RPMI7951 (cell line): ENCODE measurements at places on chromosomes 11 and 22. TPM values are rescaled to one million over a fixed set of nuclear protein-coding genes. Genes with fewer than 3 reads are reported as not detected.

DNA sequence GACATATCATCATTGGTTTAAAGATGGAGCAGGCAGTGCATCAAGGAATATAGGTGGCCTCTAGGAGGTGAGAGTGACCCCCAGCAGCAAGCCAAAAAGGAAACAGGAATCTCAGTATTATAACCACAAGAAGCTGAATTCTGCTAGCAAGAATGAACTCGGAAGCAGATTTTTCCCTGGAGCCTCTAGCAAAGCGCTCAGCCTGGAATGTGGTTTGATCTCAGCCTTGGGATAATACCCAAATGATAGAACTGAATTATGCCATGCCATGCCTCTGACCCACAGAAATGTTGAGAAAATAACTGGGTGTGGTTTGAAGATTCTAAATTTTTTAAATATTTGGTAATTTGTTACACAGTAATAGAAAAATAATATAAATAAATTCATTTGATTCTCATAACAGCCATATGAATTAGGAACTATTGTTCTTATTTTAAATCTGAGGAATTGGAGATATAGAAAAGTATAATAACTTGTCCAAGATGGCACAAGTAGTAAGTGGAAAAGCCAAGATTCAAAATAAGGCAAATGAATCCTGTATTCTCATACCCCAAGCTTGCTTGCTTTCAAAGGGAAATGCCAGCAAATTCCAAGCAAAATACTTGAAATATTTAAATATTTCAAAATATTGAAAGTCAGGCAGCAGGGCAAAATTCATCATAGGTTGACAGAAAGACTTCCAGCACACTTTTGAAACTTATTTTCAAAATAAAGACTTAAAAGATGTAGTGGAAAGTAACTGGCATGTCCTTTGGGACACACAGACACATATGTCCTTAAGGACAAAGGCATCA, 567.4 kb downstream of the KCNA4 start:
- no peak for DNase-seq

- peak; percentile 68 for DNase-seq
These were observed 2.3 kb downstream of the ADORA2A start for GRCh38 chr22:24429411-24430365.

- DNase-seq = no peak
These were observed 31.0 kb downstream of the SLC22A6 start for GRCh38 chr11:62953811-62954210.

DNA sequence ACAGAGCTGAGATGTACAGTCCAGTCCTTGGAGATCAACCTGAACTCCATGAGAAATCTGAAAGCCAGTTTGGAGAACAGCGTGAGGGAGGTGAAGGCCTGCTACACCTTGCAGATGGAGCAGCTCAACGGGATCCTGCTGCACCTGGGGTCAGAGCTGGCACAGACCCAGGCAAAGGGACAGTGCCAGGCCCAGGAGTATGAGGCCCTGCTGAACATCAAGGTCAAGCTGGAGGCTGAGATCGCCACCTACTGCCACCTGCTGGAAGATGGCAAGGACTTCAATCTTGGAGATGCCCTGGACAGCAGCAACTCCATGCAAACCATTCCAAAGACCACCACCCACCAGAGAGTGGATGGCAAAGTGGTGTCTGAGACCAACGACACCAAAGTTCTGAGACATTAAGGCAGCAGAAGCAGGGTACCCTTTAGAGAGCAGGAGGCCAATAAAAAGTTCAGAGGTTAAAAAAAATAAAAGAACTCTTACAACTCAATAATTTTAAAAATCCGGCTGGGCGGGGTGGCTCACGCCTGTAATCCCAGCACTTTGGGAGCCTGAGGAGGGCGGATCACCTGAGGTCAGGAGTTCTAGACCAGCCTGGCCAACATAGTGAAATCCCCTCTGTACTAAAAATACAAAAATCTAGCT, 69.9 kb upstream of the RTL6 start:
- peak; percentile 41 for DNase-seq

- DNase-seq = peak; percentile 56
These were observed 2.9 kb upstream of the LRRC10B start for GRCh38 chr11:61505640-61506155.

Gene DAGLA
- total RNA-seq = 0.78 and 0.96 TPM in 2 replicates

GRCh38 chr11:64767344-64768299, 7.8 kb upstream of the PYGM start:
- DNase-seq = peak; percentile 52

Gene TP53I11
- total RNA-seq = 10.2 and 11.1 TPM in 2 replicates

DNA sequence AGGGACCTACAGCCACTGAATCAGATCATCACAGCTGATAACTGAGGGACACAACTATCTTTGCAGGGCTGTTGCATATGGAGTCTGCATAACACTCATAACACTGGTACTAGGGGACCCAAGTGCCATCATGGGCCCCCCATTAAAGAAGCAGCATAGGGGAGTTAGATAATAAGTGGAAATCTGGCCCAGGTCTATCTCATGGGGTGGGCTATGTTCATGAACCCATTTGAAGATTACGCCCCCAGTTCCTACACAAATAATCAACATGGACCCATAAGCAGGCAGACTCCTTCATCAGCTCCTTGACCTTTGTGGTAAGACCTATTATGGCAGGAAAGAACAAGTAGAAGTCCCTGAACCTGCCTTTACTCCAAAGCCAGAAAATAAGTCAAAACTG, 48.8 kb downstream of the ASCL2 start:
- no peak for DNase-seq

DNA sequence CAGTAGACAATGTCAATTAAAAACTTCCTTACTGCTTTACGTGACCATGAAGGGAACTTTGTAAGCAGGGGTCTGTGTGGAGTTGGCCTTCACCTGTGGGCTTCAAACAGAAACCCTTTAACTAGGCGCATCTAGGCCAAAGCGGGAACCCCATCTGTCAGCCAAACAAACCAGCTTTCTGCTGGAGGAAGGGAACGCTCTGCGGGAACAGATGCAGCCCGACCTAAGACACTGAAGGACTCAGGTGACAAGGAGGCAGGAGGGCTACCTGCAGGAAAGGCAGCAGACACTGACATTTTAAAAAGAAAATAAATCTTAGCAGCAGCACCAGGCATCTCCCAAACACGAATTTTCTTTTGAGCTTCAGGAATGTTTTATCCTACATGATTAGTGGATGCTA, 78.4 kb downstream of the CADM1 start:
- no peak for DNase-seq

DNA sequence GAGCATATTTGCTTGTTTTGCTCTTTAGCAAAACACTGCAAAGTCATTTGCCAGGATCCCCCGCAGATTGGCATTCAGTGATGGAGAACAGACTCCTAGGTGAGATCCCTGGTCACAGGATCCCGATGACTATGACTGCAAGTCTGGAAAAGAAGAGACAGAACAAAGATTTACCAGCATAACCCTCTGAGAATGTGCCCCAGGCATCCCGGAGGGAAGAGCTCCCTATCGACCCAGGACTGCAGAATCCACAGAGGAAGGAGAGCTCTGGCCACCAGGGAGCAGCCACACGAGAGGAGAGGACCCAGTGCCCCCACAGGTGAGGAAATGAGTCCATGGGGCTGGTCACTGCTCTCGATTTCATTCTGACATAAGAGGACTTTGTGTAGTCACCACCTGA, 105.2 kb downstream of the ZNF280B start:
- no peak for DNase-seq

DNA sequence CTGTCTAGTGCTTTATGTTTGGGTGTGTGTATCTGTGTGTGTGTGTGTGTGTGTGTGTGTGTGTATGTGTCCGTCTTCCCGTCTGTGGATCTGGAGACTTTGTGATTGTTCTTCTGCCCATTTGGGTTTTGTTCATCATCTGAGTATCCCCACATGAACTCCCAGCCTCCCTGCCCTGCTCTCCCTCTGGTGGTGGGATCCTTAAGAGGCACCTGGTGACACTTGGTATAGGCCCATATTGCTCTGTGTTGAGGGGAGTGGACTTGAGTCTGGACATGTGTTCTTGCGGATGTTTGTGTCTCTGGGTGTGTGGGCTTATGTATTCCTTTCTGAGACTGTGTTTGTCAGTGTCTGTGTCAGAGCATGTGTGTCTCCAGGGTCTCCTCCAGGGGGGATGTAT, 15.3 kb downstream of the RCOR2 start:
- no peak for DNase-seq

DNA sequence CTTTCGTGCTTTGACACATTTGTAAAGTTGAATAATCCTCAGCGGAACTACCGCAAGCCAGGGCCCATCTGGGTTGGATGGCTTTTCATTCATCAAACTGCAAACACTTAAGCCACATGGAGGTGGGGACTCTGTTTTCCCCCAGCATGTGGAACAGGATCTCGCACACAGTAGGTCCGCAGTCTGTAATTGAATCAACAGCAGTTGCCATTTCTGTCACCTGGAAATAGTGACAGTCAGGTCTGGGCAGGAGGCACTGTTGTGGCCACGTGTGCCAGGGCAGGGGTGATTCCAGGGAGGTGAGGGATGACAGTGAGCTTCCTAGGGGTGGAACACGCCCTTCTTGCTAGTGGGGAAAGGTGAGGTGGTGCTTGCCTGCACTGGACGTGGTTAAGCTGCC, 50.7 kb upstream of the ANO1 start:
- DNase-seq = no peak

DNA sequence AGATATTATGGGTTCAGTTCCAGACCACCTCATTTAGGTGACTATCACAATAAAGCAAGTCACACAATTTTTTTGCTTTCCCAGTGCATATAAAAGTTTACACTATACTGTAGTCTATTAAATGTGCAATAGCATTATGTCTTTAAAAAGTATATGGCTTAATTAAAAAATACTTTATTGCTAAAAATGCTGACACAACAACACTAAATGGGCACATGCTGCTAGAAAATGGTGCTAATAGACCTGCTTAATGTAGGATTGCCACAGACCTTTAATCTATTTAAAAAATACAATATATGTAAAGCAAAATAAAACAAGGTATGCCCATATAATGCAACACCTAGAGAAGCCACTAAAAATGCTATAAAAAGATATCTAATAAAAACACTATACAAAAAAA, 27.1 kb upstream of the OR5AK2 start:
- no peak for DNase-seq

- DNase-seq = peak; percentile 79
These were observed 81.6 kb downstream of the CCDC81 start for GRCh38 chr11:86456075-86456939.

- DNase-seq = no peak
These were observed 44.9 kb upstream of the SLC25A18 start for GRCh38 chr22:17518406-17518805.

Gene FLRT1
- total RNA-seq = under 0.01 TPM in 2 replicates

GRCh38 chr11:47532597-47533213, 20.2 kb downstream of the CELF1 start:
- no peak for DNase-seq

Gene CBX7
- 1.4 and 1.6 TPM in 2 replicates for total RNA-seq

DNA sequence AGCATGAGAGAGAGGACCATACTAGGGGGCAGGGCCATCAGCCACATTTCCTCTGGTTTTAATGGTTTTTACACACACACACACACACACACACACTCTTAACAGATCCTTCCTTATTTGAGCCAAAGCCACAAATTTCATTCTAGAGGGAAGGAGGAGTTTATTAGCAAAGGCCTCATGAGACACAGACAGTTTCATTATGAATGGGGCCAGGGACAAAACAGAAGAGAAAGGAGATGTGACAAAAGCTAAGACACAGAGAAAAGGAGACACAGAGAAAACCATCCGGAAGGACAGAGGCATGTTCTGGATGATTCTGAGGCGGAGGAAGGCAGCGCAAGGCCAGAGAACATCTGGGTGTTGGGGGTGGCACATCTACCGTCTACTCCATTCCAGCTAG, 32.2 kb upstream of the ARFGAP3 start:
- no peak for DNase-seq

Gene OR51T1
- not detected in 2 replicates for total RNA-seq

GRCh38 chr11:117560780-117561530, 233.3 kb downstream of the CEP164 start:
- no peak for DNase-seq

DNA sequence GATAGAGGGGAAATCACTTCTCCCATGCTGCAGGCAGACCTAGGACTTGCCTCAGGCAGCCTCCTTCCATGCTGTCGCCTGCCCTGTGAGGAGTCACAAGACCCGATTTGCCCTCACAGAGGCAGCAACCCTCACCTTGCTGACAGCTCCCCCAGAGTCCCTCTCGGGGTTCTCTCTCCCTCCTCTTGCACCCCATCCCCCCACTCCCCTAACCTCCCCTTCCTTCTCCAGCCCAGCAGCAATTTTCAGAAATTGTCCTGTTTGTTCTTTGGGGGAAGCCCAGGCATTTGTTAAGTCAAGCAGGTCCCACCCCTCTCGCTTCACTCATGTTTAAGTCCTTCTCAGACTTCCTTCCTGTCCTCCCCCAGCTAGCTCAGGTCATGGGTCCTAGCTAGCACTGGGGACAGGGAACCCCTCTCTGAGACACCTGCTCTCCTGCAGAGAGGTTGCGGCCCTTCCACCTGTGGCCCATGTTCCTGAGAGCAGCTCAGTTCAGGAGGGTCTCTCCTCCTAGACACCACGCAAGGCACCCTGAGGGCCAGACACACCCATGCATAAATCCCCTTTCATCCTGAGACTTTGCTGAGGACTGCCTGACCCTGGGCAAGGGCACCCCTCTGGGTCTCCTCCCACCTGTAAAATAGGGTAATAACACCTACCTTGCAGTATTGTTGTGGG, 6.3 kb upstream of the FXYD2 start:
- DNase-seq = no peak

DNA sequence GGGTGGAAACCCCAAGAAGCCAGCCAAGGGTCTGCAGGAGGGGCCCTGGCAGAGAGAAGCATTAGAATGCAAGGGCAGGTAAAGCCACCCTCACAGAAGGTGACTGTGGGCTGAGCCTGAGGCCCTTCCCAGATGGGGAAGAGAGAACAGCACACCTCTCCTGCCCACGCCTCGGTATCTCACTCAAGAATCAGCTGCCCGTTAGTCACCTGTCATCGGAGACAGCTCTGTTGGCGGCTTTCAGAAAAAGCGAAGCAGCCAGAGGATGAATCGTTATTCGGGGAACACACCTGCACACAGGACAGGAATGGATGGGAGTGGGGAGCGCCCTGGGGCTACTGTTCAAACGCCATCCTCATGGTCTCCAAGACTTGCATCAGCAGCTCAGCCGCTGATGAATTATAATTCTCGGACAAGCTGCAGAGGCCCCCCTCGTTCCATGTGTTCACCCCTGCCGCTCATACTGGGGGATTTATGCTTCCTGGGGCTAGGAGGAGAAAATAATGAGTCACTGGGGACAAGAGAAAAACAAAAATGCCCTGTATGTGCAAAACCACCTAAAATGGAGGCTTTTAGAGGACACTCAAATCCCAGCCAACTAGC, 21.6 kb upstream of the TMA7B start:
- no peak for DNase-seq

GRCh38 chr11:21053466-21053865, 384.1 kb downstream of the NELL1 start:
- no peak for DNase-seq

Gene CD44
- 241 and 316 TPM in 2 replicates for total RNA-seq

- DNase-seq = peak; percentile 74
These were observed 483 bp upstream of the HYLS1 start for GRCh38 chr11:125886997-125887372.

Gene DCUN1D5
- total RNA-seq = 81.6 and 106 TPM in 2 replicates

Gene INS
- not detected in 2 replicates for total RNA-seq

GRCh38 chr22:27252282-27253049, 549.1 kb downstream of the MN1 start:
- peak; percentile 88 for DNase-seq
